ENCODE measurements at places on chromosomes 7 and 10. TPM values are rescaled to one million over a fixed set of nuclear protein-coding genes. Genes with fewer than 3 reads are reported as not detected.

The COL13A1 gene
- not detected for total RNA-seq

The OR2A5 gene
- total RNA-seq = not detected

The CRYGN gene
- total RNA-seq = not detected

The MAP3K8 gene
- 16.5 TPM for total RNA-seq

The LRIT1 gene
- not detected for total RNA-seq

The LRRC4 gene
- total RNA-seq = 6.1 TPM

The ATOH7 gene
- total RNA-seq = not detected

The FAM3C gene
- total RNA-seq = 36.1 TPM

The TPST1 gene
- 52.3 TPM for total RNA-seq

The SFXN4 gene
- 12.3 TPM for total RNA-seq

The C10orf53 gene
- total RNA-seq = not detected

The ZNF786 gene
- 8.3 TPM for total RNA-seq

The WNT8B gene
- total RNA-seq = not detected

The ACTR3C gene
- total RNA-seq = 24.1 TPM

The ACSM6 gene
- total RNA-seq = not detected

The NEUROD6 gene
- not detected for total RNA-seq

The NEUROG3 gene
- total RNA-seq = not detected

The CPA4 gene
- total RNA-seq = 8.8 TPM

The MMD2 gene
- total RNA-seq = not detected

The FXYD4 gene
- not detected for total RNA-seq

The CYP2C18 gene
- 11.5 TPM for total RNA-seq

The CUBN gene
- 4.4 TPM for total RNA-seq

The ACHE gene
- 9.3 TPM for total RNA-seq

The PPP1R17 gene
- total RNA-seq = not detected

The AGBL3 gene
- 4.9 TPM for total RNA-seq

The EMX2 gene
- 0.74 TPM for total RNA-seq

The SEC23IP gene
- total RNA-seq = 15.5 TPM

The IFIT5 gene
- total RNA-seq = 9.1 TPM

The MMRN2 gene
- total RNA-seq = 57.2 TPM

The NAT16 gene
- not detected for total RNA-seq

The TBATA gene
- not detected for total RNA-seq

The PON3 gene
- 3.9 TPM for total RNA-seq

The DCLRE1C gene
- total RNA-seq = 13.5 TPM

The AZGP1 gene
- total RNA-seq = 2.7 TPM

The AGAP5 gene
- total RNA-seq = 5.4 TPM

The C10orf143 gene
- 0.74 TPM for total RNA-seq

The SFRP4 gene
- total RNA-seq = 56.0 TPM

The FBXL13 gene
- 0.98 TPM for total RNA-seq

The AKR1C4 gene
- not detected for total RNA-seq

The STEAP2 gene
- total RNA-seq = 32.2 TPM

The POU6F2 gene
- not detected for total RNA-seq

Data from vagina (tissue), 2 donors.